ENCODE measurements at places on chromosomes 16 and 17.

DNA sequence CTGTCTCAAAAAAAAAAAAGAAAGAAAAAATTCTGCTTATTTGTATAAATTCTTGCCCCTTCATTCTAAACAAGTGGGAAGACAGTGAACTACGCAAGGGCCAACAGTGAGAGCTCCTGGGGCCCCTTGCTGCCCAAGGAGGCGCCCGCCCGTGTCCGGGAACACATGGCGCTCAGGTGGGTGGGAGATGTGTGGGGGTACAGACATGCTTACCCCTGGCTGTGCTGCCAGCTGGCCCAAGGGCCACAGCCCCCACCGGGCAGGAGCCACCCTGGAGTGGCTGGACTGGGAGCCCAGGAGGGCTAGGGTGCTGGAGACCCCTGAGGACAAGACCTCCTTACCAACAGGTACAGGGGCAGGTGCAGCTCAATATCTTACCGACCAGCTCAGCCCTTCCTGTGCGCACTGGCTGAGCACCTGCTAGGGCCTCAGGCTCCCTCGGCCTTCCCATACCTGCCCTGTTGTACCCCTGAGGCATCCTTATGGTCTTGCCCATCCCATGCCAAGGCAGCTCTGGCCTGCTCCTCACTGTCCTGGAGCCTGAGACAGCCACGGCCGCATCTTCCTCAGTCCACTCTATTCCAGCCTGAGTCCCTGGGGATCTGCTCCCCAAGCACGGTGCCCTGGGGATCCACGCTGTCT, 56.2 kb downstream of the CCDC57 start:
- no peak for DNase-seq

GRCh38 chr16:85190572-85190971, 78.3 kb upstream of the CIBAR2 start:
- DNase-seq, result no peak

DNA sequence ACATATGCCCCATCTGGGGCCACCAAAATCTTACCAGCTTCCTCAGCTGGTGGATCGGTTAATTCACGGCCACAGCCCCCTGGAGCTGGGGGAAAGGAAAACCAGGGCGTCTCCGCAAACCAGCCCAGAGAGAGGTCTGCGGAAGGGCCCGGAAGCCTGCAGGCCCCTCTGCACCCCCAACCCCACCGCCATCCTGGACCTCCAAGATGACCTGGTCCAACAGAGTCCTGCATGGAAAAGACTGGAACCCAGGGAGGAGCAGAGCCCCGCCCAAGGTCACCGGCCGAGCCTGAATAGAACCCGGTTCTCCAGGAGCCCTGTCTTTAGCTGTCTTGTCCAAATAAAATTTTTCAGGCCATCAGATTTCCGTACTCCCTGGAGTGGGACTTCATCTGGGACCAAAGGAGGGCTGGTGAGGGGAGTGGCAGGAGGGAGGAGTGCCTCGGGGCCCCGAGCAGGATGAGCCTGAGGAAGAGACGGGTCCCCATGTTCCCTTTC, 37.4 kb upstream of the NDRG4 start:
- no peak for DNase-seq

DNA sequence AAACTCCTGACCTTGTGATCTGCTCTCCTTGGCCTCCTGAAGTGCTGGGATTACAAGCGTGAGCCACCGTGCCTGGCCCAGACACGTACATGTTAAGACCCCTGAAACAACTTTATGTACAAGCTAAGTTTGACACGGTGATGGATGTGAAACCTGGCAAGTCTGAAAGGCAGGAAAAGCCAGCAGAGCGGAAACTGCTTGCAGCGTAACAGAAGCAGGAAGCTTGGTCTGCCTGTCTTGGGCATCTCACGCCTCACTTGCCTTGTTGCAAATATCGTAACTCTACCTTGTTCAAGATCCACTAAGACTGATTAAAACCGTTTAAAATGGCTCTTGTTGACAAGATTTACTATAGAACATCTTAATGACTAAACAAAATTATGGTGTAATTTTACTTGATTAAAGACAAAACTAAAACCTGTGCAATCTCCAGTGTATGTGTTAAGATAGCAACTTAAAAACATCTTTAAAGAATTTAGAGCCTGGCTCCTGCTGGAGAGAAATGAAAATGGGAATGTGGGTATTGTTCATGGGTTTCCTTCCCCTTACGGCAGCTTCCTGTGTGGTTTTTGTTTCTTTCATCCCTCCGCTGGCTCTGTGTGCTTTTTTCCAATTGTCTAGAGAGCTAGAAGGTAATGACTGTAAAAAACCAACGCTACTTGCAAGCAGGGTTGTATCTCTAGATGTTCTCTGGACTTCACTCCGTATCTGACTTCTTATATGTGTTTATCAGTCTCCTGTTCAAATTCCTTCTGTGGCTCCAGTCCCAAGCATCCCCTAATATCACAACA, 477.6 kb downstream of the XYLT1 start:
- no peak for DNase-seq

GRCh38 chr16:89361751-89362539, 128.4 kb downstream of the ANKRD11 start:
- no peak for DNase-seq

DNA sequence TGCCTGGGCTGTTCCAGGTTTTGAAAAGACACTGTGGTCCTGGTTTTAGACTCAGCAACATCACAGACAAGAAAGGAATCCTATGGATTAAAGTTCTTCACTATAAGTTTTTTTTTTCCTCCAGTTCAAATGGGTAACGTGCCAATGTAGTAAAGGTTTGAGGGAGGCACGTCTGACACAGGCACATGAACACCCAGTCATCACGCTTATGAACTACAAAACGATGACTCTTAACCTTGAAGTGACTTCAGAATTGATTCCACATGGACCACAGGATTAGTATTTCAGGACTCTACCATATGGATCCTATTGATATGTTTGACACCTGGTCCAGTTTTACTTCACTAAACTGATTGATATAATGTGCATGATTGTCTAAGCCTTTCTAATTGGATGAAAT, 2.3 kb downstream of the PRMT7 start:
- DNase-seq, result no peak

DNA sequence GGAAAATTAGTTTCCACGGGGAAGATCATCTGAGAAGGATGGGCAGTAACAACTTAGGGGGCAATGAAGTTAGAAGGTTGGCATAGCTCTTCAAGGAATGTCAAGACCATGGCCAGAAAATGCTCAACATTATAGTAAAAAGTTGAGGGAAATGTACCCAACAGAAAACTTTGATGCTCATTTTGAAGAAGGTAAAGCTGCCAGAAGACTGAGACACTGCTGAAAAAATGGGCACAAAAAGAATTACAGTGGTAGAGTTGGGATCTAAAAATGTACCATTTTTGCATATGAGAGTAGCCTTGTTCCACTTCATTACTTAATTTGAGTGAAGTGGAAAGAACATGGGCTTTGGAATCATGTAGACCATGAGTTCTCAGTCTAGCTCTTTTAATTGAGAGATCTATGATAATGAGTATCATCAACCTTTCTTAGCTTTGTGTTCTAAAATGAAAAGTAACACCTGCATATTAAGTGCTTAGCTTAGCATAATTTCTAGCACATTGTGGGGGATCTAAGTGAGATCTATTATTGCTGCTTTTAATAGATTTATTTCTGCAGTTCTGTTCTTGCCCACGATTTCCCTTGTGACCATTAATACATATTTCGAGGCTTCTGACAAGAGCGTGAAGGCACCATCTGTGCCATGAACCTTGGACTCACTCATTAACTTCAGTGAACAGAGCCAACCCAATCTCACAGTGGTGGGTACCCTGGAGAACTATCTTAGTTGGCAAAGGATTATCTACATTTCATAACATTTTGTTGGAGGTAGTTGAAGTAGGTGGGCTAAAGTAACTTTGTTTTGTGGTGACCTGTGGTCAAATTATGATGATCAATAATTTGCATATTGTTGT, 3.0 kb downstream of the NACA2 start:
- no peak for DNase-seq

DNA sequence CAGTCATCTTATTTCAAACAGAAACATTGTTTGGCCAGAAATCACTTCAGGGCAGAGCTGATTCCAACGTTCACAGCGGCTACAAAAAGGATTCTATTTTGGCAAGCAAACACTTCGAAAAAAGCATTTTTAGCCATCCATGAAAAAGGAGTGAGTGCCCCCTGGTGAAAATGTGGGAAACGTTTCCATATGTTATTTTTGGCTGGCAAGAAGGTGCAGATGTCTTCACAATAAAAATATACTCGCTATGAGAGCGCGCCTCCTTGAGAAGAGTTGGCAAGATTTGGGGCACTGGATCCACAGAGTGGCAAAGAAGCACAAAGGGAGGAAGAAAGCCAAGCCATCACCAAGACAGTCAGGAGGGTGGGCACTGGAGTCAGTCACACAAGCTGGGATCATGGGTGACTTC, 191.1 kb downstream of the CHD9NB start:
- no peak for DNase-seq

GRCh38 chr17:40364121-40364861, at the start of gene GJD3:
GJD3 (minus strand) TSS chr17:40364737; CDS start chr17:40363815, 922 bp downstream.
- DNase-seq, result no peak

DNA sequence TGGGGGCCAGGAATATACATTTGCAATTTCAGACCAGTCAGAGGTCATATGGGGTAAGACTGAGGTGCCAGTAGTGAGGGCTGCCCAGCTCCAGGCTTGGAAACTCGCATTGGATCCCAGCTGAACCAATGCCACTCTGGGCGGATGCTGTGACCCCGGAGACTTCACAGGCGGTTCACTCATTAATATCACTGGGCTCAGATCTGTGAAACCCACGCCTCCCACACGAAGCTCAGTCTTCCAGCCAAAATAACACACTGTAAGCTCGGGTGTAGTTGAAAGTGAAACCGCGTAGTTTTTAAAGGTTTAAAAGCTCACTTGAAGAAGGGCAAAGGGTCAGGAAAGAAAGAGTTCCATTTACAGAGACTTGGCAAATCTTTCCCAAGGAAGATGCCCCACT, 254.8 kb downstream of the FOXL1 start:
- DNase-seq, result no peak

GRCh38 chr17:34098699-34099098, 156.4 kb upstream of the CCL2 start:
- DNase-seq, result no peak

- no peak for DNase-seq
Measured at GRCh38 chr16:80463326-80463725, 77.5 kb upstream of the DYNLRB2 start.

DNA sequence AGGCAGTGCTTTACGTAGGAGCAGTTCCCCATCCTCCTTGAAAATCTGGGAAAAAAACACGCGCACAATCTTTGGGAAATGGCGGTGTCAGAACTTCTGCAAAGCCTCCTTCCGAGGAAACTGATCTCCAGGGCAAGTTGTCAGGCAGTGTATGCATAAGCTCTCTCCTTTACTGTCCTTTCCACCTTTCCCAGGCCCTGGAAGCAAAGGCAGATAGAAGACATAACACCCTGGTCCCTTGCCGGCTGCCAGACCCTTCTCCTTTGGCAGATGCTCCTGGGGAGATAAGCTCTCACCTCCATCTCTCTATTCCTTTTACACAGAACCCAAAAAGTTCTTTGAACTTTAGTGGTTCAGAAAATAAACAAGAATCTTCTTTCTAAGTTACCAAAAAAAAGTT, 12.4 kb downstream of the TOB1 start:
- no peak for DNase-seq

DNA sequence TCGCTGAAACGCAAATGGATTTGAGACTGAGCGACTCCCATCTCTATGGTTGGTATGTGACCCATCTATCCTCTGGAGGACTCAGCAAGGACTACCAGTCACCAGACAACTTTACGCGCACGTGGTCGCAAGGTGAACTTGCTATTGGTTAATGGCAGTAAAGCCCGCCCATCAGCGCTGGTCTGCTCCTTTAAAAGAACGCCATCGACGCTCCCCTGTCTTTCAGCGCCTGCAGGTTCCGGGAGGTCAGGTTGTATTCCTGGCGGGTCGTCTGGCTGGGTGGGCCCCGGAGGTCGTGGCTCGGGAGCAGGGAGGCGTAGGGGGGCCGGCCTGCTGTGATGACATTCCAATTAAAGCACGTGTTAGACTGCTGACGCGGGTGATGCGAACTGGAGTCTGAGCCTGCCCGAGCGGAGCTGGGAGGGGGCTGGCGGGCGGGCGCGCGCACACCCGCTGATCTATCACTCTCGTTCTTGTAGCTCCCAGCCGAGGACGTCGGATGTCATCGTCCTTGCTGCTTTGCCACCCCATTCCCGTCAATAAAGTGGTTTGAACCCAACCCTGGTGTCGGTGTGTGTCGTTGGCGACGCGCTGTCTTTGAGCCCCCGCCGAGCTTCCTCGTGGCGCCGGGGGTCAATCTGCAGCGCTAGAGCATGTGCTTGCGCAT, 15.9 kb upstream of the ERN1 start:
- peak; percentile 97 for DNase-seq

DNA sequence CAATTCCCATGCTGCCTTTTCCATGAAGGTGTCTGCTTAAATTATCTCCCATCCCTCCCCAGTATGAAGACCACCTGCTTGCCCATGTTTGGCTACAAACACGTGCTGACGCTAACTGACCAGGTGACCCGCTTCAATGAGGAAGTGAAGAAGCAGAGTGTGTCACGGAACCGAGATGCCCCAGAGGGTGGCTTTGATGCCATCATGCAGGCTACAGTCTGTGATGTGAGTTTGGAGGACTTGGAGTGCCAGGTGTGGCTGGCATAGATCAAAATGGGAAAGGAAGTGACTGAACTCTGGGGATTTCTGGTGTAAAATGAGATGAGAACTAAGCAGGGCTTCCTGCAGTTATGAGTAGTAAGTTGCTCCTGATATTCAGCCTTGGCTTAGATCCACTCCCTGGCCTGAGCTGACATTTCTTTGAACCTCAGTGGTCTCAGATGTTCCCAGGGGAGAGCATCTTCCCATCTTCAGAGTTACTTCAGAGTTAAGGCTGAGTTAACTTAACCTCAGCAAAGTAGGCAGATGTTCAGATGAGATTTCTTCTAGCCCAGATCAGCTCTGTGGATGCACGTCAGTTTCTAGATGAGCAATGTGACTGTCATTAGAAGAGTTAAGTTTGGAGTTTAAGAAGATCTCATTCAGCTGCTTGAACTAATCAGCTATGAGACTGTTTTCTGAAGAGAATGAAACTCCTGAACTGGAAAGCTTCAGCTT, 32.7 kb downstream of the ITGB3 start:
- DNase-seq, result no peak

- DNase-seq, result no peak
Measured at GRCh38 chr16:54216268-54216667, 70.3 kb downstream of the IRX3 start.

DNA sequence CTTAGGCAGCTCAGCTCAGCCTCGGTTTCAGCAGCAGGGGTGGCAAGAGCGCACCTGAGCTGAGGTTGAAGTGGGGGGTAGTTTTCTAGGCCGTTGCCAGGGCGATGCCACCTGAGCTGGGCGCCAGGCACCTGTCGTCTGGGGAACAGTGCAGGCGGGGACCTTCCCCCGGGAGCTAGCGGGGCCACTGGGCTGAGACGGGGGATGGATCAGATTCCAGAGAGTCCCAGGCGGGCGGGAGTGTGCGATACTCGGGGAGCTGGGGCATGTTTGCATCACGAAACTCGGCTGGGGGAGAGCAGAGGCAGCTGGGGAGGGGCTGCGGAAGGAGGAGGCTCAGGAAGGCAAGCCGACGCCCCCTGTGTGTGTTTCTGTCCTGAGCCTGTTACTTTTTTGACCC, 477 bp upstream of the CLDN9 start:
- peak; percentile 66 for DNase-seq

- no peak for DNase-seq
Measured at GRCh38 chr17:45703806-45704205, 80.3 kb upstream of the CRHR1 start.

GRCh38 chr17:32481193-32481592, 5.6 kb upstream of the CDK5R1 start:
- DNase-seq, result no peak

- no peak for DNase-seq
Measured at GRCh38 chr17:47641202-47641601, 8.5 kb upstream of the KPNB1 start.

- DNase-seq, result no peak
Measured at GRCh38 chr16:6993544-6993943, 339.1 kb upstream of the RBFOX1 start.

GRCh38 chr16:87628940-87629339, 26.6 kb downstream of the JPH3 start:
- DNase-seq, result no peak
